ENCODE measurements at places on chromosomes 16 and 17.

DNA sequence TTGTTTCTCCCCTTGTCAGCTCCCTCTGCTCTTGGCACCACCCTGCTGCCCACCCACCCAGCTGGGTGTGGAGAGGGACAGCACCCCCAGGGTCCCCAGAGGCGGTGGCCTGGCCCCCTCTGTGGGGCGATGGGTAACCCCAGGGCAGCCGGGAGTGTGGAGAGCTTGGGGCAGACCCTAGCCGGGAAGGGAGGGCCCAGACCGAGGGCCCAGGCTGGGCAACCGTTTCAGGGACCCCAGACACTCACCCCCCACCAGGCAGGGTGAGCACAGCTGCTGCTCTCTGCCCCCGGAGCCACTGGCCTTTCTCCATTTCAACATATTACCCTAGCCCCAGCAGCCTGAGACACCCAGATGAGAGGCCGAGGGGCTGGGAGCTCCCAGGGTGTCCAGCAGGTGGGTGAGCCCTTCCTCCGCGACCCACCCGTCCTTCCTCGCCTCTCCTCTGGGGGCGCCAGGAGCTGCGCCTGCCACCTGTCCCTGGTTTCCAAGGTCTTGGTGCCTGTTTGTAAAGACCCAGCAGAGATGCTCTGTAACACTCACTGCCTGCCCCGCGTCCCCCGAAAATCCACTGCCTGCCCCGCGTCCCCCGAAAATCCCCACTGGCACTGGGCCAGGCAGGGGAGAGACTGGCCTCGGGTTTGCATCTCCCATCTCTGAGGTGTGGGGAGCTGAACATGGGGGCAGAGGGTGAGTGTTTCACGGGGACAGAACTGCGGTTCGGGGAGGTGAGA lies 45.4 kb downstream of the BAHCC1 start:
- DNase-seq = no peak

DNA sequence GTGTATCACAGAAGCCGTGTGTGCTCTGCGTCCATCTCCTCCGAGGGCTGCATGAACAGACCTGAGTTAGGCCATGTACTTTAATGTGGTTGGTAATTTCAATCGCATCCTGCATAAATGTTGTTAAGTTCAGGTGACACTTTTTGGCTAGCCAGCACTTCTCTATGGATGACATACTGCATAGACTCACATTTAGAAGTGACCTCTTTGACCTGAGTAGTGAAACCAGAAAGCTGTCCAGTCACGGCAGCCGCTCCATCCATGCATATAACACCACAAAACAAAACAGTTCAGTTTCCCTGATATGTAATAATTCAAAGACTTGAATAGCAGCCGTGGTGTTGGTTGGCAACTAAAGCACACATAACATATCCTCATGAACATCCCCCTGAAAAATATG lies 94.1 kb downstream of the CYTH1 start:
- no peak for DNase-seq

GRCh38 chr17:3669085-3669347 lies 404 bp downstream of the EMC6 start:
- no peak for DNase-seq

DNA sequence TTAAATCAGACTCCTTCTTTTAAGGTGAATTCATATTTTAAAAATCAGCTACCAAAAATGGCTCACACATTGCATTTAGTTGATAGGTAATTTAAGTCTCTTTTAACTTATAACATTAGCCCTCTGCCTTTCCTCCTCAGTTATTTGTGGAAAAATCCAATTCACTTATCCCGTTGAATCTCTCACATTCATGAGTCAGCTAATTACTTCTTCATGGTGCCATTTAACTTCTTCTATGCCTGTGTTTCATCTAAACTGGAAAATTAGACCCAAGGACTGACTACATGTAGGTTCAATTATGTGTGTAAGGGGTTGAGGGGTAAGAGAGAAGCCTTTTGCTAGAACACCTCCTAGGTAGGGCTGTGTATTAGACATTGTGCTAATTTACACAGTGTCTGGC lies 18.4 kb upstream of the SLFN5 start:
- DNase-seq = no peak

GRCh38 chr16:86363836-86364618 lies 146.3 kb upstream of the FOXF1 start:
- DNase-seq = no peak

GRCh38 chr16:50238868-50239301 lies 27.5 kb upstream of the ADCY7 start:
- no peak for DNase-seq

All from stimulated activated CD4-positive, alpha-beta T cell treated with anti-CD3 and anti-CD28 coated beads, Interleukin-4, amount 100 ng/mL, for 24 hours (primary cell).